ENCODE measurements at places on chromosomes 6 and 20. TPM values are rescaled to one million over a fixed set of nuclear protein-coding genes. Genes with fewer than 3 reads are reported as not detected.

- no peak for DNase-seq
Observed at GRCh38 chr20:4812641-4813075, 90.9 kb downstream of the PRND start.

DNA sequence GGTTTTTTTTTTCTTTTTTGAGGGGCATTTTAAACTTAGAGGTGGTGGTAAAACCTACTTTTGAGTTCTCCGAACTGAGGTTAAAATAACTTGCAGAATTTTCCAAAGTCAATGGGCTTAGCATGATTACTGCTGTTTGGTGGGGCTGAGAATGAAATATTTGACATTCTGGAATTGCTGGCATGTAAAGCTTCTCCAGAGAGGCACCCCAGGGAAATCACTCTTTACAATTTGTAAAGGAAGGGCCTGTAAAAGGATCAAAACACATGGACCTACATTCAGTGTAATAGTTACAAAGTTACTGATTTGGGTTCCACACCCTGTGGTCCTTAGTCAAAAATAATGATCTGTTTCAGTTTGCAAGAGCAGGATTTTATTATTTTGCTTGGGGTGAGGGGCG lies 5.5 kb downstream of the FAM217B start:
- DNase-seq = no peak

DNA sequence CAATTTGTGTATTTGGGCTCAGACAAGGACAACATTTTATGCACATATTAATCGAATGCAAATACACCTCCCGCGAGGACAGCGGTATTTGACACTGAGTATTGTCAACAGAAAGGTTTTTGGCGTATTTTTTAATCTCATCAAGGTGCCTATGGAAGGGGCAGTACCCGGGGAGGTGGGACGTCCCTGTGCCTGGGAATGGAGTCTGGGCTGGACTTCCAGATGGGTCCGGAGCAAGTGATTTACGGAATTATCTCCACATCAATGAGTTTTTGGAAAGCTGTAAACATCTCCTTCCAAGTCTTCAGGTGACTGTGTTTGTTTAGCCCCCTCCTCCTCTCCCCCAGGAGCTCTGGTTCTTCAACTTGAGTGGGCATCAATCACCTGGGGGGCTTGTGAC lies 39.8 kb downstream of the PRR18 start:
- DNase-seq = no peak

DNA sequence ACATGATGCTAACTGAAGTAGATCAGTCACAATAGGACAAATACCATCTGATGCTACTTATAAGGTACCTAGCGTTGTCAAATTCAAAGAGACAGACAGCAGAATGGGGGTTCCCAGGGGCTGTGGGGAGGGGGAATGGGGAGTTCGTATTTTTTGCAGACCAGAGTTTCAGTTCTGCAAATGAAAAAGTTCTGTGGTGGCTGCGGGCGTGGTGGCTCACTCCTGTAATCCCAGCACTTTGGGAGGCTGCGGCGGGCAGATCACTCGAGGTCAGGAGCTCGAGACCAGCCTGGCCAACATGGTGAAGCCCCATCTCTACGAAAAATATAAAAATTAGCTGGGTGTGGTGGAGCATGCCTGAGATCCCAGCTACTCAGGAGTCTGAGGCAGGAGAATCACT lies 68.1 kb downstream of the SLC22A23 start:
- no peak for DNase-seq

- no peak for DNase-seq
Observed at GRCh38 chr6:52801188-52801841, 2.3 kb downstream of the GSTA1 start.

DNA sequence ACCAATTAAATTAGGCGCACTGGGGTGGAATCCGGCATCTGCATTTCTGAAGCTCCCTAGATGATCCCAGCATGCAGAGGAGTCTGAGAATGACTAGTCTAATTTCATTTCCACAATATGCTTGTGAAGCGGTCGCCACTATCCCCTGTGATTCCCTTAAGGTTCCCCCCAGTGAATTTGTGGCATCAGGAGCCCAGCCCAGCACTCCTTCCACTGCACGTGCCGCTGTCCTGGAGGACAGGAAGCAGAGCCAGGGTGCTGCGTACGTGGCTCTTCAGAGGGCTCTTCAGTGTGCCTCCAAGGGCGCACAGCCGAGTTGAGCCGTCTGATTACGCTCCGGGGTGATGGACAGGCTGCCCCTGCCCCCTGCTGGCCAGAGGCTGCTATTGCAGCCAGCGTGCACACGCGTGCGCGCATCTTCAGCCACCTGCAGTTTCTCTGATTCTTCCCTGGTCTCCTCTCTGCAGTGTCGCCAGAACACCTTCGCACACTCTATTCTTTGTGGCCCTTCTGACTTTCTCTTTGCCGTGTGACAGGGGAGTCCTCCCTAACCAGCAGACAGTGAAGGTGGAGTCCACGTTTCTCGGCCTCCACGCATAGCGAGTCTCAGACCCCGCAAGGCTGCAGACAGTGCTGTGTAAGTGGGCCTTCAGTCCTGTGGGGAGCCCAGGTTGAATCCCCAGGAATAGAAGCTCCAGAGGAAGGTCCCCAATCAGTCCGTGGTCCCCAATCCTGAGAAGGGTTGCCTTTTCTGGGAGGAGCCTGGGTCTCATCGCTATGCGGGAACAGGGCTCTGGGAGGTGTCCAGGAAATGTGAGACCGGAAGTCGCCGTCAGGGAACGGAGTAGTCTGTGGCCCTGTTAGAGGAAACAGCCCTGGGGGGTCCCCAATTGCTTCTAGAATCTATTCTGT lies 16.5 kb upstream of the NCR2 start:
- peak; percentile 96 for DNase-seq

DNA sequence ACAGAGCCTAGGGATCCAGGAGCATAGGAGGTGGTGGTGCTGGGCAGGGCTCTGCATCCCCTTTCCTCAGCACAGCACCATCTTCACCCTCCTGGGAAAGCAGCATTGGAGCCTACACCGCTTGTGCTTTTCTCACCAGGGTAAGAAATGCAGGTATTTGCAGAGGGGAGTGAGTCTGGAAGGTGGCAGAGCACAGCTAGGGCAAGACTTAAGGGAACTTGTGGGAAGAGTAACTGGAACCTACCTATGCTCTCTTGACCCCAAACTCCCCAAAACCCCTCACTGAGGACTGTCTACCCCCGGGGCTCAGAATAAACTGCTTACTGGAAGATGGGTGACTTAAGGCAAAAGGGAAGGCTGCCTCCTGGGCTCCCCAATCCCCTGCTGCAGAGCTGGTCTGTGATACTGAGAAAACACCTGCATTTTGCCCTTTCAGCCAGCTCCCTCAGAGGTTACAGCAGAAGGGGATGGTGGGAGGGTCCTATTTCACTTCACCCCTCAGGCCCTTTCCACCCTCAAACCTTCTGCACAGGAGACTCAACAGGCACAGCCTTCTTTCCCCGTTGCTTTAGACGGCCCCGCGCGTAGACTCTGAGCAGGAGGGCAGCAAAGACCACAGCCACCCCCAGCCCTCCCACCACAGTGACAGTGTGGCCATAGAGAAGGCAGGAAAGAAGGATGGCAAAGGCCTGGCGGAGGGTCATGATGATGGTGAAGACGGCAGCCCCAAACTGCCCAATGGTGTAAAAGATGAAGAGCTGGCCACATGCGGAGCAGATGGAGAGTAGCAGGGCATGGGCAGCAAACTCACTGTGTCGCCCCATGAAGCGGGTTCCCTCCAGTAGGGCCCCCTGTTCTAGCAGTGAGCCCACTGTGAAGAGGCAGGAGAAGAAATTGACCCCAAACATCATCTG lies 2.9 kb downstream of the SLC35B2 start:
- peak; percentile 33 for DNase-seq

GRCh38 chr20:14829906-14830305 lies 492.5 kb upstream of the FLRT3 start:
- no peak for DNase-seq

GRCh38 chr6:112934433-112935327 lies 587.5 kb downstream of the RFPL4B start:
- DNase-seq = no peak

- DNase-seq = no peak
Observed at GRCh38 chr6:85362652-85363310, 87.1 kb upstream of the NT5E start.

DNA sequence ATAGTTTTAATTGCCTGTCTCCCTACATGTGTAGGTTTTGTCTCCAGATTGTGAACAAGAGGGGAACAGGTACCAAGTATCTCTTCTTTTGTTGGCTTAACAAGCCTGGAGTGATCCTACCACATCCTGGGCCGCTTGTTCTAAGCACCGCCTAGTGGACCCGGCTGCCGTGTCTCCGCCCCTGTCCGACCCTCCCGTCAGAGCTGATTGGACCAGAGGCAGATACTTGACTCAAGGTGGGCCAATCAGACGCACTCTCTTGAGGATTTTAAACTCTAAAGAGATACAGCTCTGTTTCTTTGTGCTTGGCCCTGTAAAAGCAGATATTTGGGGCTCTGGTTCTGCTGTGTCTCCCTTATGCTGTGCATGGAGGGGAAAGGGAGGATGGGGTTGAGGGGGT lies 68.2 kb downstream of the PRDM1 start:
- DNase-seq = no peak

- DNase-seq = no peak
Observed at GRCh38 chr6:155341130-155341828, 27.0 kb upstream of the TFB1M start.

DNA sequence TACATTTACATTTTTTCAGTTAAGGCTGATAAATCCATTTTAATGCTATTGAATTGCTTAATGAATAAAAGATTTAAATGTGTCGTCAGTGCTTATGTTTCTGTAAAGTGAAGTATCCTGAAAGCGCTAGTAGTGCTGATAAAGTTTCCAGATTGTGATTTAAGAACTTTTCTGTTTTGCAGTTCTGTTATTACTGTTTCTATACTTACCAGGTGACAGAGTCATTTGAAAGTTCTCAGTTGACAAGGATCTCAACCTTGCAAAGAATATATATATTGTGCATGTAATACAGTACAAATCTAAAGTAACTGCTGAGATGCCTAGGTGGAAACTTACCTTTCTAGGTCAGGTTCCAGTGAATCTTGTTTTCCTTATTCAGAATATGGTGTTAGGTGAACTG lies 201.8 kb downstream of the ARID1B start:
- DNase-seq = no peak

- no peak for DNase-seq
Observed at GRCh38 chr6:43779852-43780236, 9.8 kb downstream of the VEGFA start.

DNA sequence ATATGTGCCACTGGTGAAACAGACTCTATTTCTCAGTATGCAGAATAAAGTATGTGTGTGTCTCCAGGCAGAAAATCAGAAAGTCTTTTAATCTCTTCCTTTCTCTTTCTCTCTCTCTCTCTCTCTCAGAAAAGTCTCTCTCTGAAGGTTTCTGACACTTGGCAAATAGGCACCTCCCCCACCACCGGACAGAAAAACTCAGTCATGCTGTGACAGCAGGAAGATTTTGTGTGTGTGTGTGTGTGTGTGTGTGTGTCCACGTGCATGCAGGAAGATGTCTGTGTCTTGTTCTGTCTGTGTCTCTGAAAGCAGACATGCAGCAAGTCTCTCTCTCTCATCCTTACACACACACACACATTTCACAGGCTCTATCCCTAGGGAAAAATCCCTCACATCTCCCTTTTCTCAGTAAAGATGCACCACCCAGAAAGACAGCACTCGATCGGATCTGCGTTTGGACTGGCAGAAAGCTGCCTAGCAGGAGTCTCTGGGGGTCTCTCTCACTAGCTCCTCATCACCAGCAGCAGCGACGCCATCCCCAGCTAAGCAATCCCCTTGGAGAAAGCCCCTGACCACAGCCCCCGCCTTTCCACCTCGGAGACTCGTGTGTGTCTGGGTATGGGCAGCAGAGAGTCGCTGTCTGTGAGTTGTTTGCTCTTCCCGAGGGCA lies 98.3 kb downstream of the EDN3 start:
- no peak for DNase-seq

GRCh38 chr6:25893778-25894177 lies 19.7 kb upstream of the SLC17A3 start:
- no peak for DNase-seq

Gene CLPSL1
- not detected for polyA plus RNA-seq

Gene PSORS1C2
- polyA plus RNA-seq = 0.17 TPM

Gene OPRM1
- not detected for polyA plus RNA-seq

All from left lung (tissue), 14 donors.